ENCODE measurements at places on chromosomes 4 and X.

DNA sequence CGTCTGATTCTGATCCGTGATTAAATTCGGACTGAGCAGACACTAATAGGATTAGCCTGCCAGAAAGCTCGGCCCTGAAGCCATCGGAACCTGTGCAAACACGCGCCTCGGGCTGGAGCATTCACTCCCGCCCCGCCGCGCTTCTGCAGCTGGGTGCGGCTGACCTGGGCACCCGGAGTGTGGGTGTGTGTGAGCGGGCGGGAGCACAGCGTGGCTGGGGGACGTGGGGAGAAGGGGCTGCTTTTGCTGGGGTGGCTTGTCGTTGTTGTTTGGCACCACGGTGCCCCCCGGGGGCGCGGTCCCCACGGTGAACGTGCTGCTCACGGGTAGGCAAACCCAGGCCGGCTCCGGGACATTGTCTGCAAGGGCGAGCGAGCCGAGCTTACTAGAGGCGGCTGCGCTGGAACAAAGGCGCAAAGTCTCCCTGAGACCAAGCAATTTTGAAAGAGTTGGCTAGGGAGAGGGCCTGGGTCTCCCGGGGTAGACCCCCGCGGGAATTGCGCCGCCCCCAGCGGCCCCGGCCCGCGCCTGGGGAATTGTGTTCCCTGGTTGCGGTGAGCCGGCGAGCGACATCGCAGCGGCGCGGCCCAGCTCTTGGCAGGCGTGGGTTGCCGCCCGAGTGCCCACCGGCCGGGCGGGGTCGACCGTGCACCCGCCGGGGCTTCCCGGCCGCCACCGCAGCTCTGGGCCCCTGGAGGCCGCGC lies 1.4 kb downstream of the MAMLD1 start:
- no peak for DNase-seq

DNA sequence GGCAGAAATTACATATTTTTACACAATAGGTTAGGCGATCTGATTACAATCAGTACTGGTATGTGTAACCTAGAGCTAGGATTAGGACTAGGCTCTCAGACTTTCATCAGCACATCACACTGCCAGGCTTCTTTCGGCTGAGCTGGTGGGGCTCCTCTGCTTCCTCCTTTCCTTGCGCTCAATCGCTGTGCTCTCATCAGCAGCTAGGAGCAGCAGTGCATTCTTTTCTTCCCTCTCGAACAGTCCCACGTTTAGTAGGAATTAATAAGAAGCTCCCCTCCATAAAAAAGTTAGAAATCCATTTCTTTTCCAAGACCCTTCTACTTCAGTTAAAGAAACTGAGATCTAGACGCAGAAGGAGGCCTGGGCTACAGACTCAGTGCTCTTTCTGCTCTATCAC lies 350.4 kb downstream of the SPRY1 start:
- no peak for DNase-seq

DNA sequence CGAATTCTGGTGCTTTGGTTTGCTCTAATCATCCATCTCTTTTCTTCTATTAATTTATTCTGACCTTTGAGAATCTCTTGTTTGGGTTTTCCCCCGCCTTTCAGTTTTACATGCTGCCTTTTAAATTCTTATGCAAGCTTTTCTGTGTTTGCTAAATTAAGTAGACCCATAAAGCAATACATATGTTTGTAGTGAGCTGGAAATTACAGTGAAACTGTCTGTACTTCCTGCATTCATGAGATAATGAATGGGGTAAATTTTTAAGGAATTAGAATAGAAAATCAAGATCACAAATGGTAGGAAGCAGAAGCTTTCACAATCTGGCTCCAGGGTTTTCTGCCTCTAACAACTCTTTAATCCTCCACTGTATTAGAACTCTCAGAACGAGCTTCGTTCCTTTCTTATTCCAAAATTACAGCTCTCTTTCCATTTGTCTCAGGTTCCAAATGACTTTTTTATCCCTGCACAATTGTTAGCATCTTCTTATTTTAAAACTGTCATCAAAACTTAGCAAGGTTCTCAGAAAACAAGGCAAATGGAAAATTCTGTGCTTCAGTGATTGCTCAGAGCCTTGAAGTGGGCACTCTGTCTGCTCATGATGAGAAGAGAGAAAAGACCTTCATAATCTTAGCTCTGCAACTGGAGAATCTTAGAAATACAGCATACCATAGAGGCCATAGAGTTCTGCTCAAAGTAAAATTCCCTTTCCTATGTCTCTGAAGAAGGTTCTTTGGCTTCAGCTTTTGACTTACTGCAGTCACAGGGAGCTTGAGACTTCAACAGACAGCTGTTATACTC lies 108.2 kb downstream of the EGF start:
- DNase-seq = no peak

GRCh38 chr4:6401797-6402196 lies 70.6 kb downstream of the PPP2R2C start:
- no peak for DNase-seq

DNA sequence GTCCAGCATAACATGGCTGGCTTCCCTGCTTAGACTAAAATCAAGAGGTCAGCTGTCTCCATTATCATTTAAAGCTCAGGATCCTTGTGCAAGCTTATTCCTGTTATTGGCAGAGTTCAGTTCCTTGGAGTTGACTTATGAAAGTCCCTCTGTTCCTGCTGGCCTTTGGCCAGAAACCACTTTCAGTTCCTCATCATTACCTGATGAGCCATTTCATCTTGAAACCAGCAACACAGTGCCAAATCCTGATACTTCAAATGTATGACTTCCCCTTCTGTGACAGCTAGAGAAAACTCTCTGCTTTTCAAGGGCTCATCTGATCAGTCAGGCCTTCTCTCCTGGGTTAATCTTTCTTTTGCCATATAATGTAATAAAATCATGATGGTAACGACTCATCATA lies 110.6 kb upstream of the FSTL5 start:
- DNase-seq = no peak

DNA sequence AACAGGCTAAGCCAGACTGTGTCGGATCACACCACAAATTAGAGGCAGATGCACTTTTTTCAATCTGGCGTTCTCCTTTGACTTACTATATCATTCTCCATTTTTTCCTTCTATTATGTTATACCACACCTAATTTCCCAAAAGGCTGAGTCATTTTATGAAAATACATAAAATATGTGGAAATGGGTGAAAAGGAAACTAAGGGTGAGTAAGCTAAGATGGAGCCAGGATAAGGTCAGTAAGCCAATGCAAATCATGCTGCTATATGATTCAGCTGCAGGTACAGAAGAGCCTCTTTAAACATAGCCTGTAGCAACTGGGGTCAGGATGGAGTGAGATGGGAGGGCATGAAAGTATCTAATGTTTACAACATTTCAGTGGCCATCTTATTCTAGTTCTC lies 94.0 kb upstream of the TEX13A start:
- DNase-seq = no peak

DNA sequence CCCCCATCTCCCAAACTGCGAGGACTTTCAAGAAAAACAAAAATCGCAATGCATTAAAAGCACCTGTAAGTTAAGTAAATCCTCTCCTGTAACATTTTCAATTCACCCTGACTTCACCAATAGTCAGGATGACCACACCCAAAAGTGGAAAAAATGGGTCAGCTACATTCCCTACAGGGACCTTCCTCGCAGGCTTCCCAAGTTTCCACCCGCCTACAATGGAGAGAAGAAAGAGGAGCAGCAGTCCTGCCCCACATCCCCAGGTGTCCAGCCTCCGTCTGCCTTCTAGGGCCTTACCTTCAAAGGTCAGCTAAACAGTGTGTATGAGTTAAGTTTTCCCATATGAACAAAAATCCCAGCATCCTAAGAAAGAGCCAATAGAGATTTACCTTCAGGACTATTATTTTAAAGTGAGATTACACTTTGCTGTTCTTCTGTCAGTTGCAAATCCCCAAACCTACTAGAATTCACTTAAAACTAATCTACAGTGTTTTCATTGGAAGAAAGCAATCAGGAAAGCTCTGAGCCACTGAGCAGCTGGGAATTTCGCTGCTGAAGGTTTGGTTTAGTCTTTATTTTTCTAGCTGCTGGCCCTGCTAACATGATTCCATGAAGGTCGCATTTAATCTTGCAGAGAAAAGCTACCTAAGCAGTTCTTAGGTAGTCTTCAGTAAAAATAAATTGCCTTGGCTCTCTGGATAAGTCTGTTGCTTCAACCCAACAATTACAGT lies 12.5 kb downstream of the IRF2 start:
- DNase-seq = no peak

GRCh38 chrX:154696676-154697045 lies 43.3 kb upstream of the CTAG2 start:
- DNase-seq = no peak

- peak; percentile 68 for DNase-seq
These were observed 31.5 kb upstream of the IL21 start for GRCh38 chr4:122652379-122652778.

- DNase-seq = no peak
These were observed 34.8 kb downstream of the ASMT start for GRCh38 chrX:1649621-1650020.

DNA sequence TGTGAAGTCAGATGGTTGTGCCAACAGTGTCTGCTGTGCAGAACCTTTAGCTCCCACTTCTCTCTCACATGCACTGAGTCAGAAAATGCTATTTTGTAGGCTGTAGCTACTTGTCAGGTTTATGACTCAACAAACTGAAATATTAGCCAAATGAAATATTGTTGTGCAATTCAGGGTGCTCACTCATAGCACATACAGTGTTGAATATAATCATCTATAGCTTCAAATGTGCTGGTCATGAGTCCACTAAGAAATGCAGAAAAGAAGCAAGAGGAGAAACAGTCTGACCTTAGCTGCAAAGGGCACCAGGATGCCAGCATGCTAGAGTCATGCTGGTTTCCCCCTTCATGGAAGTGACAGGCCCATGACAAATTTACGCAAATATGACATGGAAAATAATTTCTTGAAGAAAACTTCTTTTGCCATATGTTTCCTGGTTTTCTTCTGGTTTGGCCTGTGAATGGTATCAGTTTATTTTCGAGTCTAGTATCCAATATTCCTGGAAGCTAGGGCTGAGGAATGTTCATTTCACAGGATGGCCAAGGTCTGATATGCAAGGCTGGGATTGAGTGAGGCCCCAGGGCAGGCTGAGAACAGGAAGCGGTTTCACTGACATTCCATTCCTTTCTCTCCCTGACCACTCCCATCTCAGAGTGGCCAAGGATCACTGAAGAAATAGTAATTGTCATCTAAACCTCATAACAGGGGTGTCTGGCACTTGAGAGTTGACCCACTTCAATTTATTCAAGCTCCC lies 10.3 kb upstream of the CXCL2 start:
- peak; percentile 32 for DNase-seq

DNA sequence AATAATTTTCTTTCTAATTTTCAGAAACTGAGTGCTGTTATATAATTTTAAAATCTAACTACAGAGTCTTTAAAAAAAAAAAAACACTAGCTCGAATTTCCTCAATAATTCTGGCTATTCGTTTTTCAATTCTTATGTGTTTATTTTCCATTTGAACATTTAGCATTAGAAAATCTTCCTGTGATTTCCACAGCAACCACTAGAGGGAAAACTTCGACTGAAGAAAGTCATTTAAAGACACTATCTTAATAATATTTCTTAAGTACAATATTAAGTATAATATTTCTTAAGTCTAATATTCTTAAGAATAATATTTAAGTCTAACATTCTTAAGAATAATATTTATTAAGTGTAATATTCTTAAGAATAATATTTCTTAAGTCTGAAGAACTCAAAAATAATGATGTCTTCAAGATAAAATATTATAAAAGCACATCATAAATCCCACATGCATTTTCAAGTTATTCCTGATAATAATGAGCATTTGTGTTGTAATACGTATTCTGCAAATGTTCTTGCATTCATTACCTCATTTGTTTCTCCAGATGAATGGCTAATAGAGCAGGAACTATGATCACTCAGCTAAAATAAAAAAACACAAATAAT lies 118.4 kb upstream of the WDR17 start:
- peak; percentile 55 for DNase-seq

DNA sequence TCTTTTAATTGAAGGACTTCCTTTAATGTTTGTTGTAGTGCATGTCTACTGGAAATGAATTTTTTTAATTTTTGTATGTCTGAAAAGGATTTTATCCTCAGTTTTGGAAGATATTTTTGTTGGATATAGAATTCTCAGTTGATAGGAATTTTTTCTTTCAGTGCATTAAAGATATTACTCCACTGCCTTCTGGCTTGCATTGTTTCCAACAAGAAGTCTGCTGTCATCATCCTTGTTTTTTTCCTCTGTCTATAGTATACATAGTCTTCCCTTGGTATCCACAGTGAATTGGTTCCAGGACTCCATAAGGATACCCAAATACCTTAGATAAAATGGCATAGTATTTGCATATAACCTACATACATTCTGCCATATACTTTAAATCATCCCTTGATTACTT lies 33.5 kb downstream of the SCD5 start:
- DNase-seq = no peak

DNA sequence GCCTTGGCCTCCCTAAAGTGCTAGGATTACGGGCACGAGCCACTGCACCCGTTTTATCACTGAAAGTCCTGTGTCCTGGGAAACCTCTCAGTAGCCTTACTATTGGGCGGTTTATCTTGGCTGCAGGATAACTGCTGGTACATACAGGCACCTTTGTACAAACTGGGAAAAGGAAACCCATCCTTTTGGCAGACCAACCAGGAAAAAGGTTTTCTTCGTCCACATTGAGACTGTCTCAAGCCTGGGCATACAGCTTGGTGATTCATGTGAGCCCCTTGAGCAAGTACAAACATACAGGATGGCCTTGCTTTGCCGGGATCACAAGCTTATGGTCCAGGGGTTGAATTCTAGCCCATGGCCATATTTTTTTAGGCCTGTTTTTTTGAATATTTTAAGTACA lies 32.8 kb downstream of the RWDD4 start:
- DNase-seq = no peak

DNA sequence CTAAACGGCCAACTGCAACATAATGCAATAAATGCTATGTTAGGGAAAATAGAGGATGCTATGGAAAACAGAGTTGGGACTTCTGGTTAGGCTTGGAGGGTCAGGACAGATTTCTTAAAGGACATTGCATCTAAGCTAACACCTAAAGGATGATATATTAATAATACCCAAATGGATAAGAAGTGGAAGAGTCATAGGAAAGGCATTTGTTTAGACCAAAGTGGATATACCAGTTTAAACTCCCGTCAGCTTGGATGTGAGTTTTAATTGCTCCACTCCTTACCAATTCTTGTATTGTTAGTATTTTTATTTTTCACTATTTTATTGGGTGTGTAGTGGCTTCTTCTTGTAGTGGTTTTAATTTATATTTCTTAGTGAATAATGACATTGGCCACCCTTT lies 93.9 kb downstream of the PTPN13 start:
- DNase-seq = no peak

- no peak for DNase-seq
These were observed 160.9 kb downstream of the SH2D1A start for GRCh38 chrX:124507246-124507645.

- peak; percentile 13 for DNase-seq
These were observed 156.1 kb downstream of the GRXCR1 start for GRCh38 chr4:43048570-43048969.

DNA sequence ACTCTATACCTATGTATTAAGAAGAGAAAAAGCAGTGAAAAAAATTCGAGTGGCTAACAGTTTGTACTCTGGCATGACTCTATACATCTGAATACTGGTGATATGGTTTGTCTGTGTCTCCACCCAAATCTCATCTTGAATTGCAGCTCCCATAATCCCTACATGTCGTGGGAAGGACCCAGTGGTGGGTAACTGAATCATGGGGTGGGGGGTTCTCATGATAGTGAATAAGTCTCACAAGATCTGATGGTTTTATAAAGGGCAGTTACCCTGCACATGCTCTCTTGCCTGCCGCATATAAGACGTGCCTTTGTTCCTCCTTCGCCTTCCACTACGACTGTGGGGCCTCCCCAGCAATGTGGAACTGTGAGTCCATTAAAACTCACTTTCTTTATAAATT lies 70.4 kb downstream of the LRBA start:
- peak; percentile 88 for DNase-seq

GRCh38 chr4:123661080-123661737 lies 264.6 kb downstream of the SPRY1 start:
- DNase-seq = peak; percentile 41

All from SK-MEL-5 (cell line).